ENCODE measurements at places on chromosomes 7 and 10.

GRCh38 chr10:78779339-78779955 is 289.3 kb upstream of the ZMIZ1 start:
- DNase-seq: no peak

GRCh38 chr7:46229409-46229808 is 308.3 kb upstream of the IGFBP3 start:
- no peak for DNase-seq

GRCh38 chr10:118781541-118781940 is 26.8 kb upstream of the CACUL1 start:
- DNase-seq: no peak

DNA sequence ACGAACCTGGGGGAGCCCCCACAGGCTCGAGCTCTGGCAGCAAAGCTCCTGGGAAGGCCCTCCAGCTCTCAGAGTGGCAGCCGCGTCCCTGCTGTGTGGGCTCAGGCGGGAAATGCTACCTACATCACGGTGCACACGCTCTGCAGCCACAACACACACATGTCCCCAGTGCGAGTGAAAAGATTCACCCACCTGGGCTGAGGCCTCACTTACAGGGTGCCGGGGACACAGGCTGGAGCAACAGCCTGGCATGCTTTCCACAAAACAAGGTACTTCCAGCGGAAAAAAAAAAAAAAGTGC is 410.4 kb upstream of the FOXK1 start:
- DNase-seq: no peak

DNA sequence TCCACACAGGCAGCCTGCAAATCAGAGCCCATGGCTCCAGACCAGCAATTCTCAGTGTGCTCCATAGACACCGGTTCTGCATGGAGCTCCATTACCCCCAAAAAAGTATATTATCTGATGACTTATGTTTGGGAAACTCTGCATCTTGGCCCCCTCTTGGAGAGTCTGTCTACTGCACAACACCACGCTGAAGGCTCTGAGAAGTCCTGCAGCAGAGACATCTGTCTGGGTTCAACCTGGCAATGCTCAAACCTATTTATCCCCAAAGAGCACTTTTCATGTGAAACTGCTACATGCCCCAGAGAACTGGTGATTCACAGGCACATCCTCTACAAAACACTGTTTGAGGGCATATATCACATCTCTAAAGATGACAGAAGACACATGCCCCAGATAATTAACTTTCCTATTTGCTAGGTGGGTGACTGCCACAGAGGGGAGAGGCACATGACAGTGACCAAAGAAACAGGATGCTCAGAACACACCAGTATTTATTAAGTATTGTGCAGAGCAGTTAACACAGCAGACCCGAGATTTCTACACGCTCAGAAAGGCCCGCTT is 83.8 kb downstream of the DLG5 start:
- no peak for DNase-seq

DNA sequence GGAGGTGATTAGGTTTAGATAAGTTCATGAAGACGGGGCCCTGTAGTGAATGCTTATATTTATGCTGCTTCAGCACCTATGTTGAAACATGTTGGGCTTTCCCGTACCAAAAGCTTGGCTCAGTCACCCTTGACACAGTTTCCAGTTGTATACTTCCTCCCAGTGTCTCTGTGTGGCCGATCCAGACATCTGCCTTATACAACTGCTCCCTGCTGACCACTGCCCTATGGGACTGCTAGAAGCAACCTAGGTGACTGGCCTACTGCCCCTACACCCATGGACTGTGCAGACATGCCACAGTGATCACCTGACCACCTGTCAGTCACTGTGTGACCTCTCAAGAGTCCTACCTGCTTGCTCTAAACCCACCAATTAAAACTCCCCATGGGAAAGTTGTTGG is 22.6 kb upstream of the TSPAN13 start:
- no peak for DNase-seq

DNA sequence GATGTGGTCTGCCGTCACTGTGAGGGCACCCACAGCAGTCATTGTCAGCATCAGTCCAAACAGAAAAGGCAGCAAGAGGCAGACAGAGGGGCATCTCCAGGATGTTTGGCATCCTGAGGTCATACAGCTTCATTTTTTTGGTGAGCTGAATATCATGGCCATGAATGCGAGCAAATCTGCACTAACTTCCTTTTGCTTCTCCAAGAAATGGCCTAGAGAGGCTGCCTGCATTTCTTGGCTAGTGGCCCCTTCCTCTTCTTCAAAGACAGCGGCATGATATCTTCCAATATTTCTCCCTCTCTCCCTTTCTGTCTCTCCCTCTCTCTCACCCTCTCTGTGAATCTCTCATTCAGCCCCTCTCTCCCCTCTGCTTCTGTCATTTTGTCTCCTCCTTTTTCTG is 24.8 kb downstream of the FKBP6 start:
- DNase-seq: no peak

GRCh38 chr10:101014230-101014884 is 14.7 kb downstream of the LZTS2 start:
- DNase-seq: peak; percentile 73

GRCh38 chr7:1611708-1612241 is 41.9 kb upstream of the PSMG3 start:
- no peak for DNase-seq

DNA sequence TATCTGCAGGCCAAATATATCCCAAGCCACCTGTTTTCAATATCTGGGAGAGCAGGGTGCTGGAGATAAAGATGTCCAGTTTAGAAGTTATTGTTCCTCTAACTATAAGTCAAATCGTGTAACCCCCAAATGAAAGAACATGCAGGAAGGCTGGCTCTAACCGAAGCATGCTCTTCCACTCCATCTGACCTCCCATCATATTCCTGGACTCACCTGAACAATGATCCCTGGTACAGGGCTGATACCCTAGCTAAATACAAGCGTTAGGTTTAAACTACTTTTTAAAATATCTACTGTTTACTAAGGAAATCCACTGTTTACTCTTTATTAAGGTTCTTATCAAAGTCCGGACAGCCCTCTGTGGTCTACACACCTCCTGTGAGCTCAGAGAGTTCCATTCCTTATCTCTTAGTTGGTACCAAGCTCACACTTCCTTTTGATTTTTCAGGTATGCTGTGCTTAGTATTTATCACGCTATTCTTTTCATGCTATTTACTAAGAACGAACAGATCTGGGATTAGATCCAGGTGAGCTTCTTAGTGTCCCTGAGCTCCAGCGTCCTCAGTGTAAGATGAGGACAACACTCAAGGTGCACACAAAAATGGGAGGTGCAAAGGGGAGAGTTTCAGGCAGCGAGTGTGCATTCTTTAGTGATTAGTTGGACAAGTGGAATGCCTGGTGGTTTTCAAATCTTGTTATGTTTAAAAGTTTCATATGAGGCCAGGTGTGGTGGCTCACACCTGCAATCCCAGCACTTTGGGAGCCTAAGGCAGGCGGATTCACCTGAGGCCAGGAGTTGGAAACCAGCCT is 23.6 kb upstream of the COBL start:
- no peak for DNase-seq

GRCh38 chr7:80807166-80807900 is 111.5 kb downstream of the SEMA3C start:
- DNase-seq: no peak

GRCh38 chr7:30255064-30255769 is 29.2 kb upstream of the ZNRF2 start:
- DNase-seq: no peak

DNA sequence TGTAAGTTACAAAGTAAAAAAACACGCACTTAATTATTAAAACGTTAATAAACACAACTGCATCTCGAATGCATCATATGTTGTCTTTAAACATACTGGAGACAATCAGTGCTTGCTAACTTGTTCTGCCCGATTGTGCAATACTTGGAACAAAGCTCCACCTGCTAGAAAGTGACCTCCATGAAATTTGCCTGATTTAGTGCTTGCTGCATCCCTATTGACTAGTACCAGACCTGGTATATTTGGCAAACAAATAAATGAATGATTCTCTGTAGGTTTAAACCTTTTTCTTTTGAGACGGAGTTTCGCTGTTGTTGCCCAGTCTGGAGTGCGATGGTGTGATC is 6.2 kb downstream of the BZW2 start:
- no peak for DNase-seq

- peak; percentile 79 for DNase-seq
Measured at GRCh38 chr7:98420966-98421612, 20.2 kb upstream of the BAIAP2L1 start.

GRCh38 chr10:55782181-55782580 is 578.9 kb downstream of the ZWINT start:
- no peak for DNase-seq

DNA sequence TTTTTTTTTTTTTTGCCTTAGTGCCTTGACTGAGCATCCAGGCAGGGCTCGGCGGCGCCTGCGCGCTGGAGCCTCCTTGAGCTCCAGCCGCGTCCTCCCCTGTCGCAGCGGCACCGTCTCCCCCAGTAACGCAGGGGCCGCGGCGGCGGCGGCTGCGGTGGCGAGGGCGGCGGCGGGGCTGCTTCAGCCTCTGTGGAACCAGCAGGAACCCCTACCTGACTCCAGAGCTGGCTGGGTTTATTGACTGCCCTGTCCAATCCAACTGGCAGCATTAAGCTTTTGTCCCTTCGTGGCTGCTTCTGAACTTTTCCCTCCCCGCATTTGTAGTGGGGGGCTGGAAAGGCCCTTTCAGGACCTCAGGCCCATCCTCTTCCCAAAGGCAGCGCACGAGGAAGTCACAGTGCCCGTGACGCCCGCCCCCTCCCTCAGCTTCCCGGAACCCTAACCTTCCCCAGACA is at the start of gene GPR85:
Gene GPR85 (minus strand): TSS at position 397 of the 458 bp plus-strand sequence. CDS start 2,106 bp downstream, outside the sequence.
- DNase-seq: peak; percentile 69

DNA sequence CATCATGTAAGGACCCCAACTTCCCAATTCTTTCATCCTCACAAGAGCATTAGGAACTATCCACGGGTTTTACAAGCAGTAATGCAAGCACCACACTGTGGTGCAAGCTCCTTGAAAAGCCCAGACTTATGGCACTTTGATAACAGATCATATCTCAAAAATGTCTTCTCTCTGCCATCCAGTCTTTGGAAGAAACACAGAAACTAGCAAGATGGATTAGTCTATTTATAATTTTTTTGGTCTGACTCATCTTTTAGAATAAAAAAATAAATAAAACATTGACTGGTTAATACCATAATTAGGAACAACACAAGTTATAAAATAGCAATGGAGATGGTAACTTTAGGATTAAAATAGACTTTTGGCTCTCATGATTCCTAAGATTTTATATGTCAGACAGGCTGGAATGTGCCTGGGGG is 49.0 kb upstream of the CALD1 start:
- no peak for DNase-seq

GRCh38 chr10:74748468-74749031 is 77.8 kb upstream of the KAT6B start:
- no peak for DNase-seq

DNA sequence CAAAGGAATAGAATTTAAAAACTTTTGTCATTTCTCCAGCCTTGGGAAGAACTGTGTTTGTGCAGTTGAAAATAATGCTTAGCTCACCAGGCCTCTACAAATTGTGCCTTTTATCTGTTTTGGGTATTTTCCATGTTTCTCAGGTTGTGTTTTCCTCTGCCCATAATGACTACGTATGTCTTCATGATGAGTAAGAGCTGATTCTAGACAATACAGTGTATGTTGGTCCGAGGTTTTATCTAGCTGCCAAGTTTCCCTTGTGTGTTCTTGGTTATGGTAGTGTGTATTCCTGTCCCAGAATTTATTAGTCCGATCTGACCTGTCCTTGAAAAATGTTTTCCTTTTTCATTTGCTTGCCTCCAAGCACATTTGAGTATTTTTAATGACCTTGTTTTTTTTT is 83.7 kb upstream of the GLCCI1 start:
- DNase-seq: no peak

DNA sequence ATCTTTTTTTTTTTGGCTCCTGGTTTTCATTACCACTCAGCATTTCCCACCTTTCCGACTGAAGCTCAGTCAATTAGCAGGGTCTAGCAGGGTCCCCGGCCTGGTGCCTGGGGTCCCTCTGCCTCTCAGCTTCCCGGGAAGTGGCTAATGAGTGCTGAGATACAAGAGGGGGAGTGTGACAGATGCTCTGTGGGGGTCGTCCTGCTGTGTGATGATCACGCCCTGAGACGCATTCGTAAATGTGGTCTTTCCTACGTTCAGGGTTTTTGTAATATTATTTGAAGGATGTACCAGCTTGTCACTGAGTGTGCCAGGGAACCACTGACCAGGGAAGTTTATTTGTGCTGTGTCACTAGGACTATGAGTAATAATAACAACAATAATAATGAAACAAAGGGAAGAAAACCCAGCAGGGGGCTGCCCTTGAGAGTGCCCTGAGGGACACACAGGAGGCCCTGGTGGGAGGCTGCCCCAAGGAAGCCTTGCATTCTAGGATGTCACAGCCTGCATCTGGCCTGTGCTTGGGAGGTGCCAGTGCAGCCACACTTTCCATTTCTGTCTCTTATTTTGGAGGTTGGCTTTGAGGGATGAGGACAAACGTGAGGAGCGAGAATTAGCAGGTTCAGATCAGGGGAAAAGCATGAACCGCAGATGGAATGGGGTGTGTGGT is 337.8 kb downstream of the ADARB2 start:
- no peak for DNase-seq

- no peak for DNase-seq
Measured at GRCh38 chr7:94418851-94419250, 24.2 kb downstream of the COL1A2 start.

GRCh38 chr10:117886766-117887165 is 160.0 kb downstream of the RAB11FIP2 start:
- DNase-seq: no peak

DNA sequence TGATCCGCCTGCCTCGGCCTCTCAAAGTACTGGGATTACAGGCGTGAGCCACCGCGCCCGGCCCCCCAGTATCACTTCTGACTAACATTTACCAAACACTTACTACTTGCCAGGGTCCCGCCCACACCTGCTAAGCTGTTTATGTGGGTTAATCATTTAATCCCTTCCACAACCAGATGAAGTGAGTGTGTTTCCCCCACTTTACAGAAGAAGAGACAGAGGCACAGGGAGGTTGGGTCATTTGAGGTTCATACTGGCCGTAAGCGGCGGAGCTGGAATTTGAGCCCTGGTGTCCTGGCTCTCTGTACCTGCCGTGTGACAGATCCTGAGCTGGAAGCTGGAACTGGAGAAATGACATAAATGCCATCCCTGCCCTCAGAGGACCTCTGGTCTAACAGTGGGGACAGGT is 15.1 kb upstream of the VPS37D start:
- no peak for DNase-seq

DNA sequence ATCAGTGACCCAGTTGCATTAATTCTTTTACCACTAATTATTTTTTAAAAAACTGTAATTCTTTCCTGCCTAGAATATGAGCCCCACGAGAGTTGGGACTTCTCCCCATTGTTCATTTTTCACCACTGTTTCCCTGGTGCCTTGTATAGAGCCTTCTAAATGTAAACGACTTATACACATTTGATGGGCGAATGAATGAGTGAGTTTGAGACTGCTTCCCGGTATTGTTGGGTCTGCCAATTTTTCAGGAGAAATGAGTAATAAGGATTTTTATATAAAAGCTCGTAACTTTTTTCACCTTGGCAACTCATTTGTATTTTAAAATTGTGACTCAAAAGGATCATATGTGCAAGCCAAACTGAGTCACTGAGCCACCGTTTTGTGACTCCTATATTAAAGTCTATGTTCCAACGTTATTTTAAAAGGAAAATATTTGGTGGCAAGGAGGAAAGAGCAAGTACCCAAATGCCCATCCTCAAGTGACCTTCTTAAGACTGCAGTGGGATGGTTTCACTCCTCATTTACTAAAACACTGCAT is 621.3 kb downstream of the KCNMA1 start:
- no peak for DNase-seq

- no peak for DNase-seq
Measured at GRCh38 chr10:43294892-43295291, 28.0 kb upstream of the RASGEF1A start.

- DNase-seq: no peak
Measured at GRCh38 chr10:2076528-2076927, 339.2 kb upstream of the ADARB2 start.
